ENCODE measurements at places on chromosomes 1 and 21.

- DNase-seq: peak; percentile 47
Observed at GRCh38 chr1:210446479-210446878, 117.8 kb downstream of the HHAT start.

- DNase-seq: no peak
Observed at GRCh38 chr1:92577261-92577895, 90.7 kb upstream of the GFI1 start.

DNA sequence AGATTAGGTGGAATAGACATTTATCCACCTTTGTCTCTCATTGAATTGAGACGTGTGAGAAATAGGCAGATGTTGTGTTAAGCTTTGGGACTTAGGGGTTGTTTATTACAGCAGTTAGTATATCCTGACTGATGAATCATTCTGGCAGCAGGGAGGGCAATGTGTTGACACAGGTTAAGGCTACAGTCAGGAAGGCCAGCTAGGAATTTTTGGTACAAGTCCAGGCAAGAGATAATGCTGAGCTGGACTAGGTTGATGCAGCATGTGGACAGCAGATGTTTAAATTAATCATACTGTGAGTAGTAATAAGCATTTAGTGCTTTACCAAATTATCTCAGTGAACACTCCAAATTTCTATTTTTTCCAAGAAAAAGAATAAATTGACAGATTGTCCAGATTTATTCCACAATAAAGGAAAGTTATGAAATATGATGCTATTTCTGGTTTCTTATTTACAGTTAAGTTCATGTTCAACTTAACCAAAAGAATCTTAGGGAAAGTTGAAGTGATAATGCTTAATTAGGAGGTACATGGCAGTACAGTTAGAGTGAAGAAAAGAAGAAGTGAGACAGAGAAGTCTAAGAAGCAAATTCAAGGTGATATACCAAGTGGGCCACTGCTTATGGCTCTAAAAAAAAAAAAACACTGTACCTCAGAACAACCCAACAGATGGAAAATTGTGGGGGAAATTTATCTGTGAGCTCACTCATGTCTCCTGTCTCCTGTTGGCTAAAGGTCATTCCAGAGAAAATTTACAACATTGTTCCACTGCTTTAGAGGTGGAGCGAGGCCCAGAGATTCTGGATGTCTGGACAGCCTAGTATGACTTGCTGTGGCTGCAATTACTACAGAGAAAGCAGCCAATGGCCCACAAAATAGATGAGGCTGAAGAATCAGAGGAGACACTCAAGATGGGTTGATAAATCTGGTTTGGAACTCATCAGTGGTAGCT is 102.7 kb upstream of the C21orf91 start:
- no peak for DNase-seq

DNA sequence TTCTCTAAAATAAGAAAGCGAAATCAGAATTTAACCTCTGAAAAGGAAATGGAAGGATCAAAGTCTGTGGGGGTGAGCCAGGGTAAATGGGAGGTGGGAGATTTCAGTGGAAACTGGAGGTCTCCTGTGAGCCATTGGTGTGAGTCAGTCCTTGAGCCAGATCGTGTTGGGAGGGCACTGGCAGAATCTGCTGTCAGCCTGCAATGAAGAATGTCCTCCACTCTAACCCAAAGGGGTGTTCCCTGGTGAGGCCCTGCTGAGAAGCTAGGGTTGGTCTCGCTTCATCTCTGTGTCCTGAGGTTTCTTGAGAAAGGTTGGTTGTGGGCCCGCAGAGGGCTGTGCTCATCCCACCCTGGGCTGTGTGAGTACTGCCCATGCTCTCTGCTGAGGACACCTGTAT is 2.4 kb downstream of the QSOX1 start:
- no peak for DNase-seq

GRCh38 chr1:247338723-247339275 is 7.1 kb upstream of the ZNF496 start:
- DNase-seq: no peak

DNA sequence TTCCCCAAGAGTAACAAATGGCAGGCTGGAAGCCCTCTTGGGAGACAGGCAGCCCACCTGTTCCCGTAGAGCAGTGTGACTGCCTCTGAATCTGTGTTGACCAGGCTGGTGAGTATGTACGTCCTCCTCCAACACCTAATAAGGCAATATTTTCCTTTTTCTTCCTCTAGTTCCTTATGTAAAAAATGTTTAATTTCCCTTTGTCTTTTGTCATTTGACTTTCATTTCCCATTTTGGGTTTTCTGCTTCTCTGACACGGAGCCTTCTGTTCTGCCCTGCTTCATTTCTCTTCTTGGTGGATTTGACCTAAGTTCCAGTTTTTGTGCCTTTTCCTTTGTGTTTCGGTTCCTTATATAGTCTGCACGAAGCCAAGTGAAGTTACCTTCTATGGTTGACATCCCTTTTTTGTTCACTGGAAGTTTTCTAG is 65.8 kb upstream of the ATF3 start:
- DNase-seq: no peak

DNA sequence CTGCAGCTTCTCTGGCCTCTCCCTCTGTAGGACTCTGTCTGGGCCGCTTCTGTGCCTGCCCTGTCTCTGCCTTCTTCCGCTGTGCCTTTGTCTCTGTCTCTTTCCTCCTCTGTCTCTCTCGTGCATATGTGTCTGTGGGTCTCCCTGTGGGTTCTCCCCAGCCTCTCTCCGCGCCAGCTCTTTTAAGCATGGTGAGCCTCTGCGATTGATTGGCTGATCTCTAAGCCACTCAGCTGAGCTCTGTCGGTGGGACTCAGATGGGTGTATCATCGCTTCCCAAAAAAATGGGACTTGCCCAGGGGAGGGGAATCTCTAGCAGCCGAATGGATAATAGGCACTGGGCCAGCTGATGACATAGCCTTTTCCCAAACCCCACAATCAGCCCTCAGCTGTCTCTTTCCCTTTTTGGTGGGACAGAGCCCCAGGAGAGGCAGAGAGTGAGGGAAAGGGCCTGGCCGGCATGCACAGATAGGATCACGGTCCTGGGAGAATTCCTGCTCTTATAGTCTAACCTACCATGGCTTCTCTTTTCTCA is at the start of gene ADAMTS4:
Gene ADAMTS4 (minus strand): TSS at position 158 of the 535 bp plus-strand sequence. CDS start 427 bp downstream, outside the sequence.
- DNase-seq: no peak

DNA sequence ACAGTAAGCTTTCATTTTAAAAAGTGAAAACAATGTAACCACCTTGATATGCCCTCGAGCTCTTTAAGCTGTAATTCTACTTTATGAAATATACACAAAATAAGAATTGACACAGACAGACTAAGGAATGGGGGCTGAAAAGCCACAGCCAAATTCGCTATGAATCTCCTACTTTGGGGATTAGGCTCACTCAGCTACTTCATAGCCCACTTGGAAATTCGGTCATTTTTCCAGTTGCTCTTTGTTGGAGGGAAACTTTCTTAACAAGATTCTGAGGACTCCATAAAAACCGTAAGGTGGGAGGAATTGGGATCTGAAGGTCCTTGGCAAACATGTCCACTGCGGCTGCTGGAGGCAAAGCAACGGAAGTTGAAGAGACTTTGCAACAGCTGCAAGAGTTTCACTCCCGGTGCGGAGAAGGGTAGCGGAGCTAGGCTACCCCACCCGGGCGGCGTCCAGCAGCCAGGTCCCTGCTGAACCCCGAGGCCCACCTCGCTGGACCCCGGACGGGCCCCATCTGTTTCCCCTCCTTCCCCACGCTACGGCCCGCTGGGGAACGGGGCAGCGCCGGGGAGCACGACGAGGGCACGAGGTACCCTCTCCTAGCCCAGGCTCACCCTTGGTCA is 634 bp downstream of the MYCBP start:
- DNase-seq: no peak

GRCh38 chr1:153941826-153942725 is 4.4 kb downstream of the DENND4B start:
- no peak for DNase-seq

- no peak for DNase-seq
Observed at GRCh38 chr1:52677076-52677806, 20.9 kb downstream of the COA7 start.

Data from stimulated activated CD8-positive, alpha-beta memory T cell treated with anti-CD3 and anti-CD28 coated beads, Interleukin-2, amount 100 ng/mL, for 1 hour (primary cell).